ENCODE measurements at places on chromosomes 2 and 18.
A peak's percentile ranks its signal among the peaks of the same experiment; 100 is the strongest.

DNA sequence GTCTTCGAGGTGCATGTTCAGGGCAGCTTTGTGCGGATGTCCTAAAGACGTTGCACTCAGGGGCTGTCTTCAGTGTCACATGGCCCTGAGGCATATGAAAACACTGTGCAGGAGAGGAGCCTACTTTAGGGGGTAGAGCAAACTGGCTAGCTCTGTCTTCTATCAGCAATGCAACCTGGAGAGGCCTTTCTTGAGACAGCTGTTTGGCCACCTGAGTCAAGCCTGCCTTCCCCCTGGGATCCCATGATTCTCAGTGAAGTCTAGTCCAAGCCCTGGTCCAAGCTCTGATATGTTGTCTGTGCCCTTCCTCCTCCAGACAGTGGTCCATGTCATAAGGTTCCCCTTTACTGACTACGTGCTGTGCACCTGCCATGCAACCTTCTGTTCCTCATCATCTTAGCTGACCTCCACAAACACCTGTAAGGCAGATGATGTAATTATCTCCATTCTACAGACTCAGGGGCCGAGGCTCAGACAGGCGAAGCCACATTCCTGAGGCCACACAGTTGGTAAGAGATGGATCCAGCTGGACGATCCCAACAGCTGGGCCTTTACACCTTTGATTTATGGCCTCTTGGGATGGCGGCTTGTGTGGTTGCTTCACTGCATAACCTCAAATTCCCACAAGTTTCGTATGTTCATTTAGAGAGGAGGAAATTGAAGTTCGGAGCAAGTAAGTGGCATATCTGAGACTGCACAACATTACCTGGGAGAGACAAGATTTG lies 109.9 kb downstream of the COPS8 start:
- peak; percentile 2 for DNase-seq

DNA sequence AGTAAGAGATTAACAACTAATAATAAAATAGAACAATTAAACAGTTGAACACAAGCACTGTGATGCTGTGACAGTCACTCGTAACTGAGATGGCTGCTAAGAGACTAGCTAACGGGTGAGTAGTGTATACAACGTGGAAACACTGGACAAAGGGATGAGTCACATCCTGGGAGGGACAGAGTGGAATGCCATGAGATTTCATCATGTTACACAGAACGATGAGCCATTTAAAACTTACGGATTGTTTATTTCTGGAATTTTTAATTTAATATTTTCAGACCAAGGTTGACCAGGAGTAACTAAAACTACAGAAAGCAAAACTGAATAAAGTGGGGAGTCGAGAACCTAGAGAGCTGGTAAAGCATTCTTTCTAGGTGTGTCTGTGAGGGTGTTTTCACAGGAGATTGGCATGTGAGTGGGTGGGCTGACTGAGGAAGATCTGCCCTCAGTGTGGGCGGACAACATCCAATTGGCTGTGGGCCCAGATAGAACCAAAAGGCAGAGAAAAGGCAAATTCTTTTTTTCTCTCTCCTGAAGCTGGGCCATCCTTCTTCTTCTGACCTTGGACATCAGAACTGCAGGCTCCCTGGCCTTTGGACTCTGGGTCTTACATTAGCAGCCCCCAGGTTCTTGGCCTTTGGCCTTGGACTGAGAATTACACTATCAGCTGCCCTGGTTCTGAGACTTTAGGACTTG lies 14.6 kb downstream of the TMSB10 start:
- DNase-seq = no peak

- no peak for DNase-seq
Measured at GRCh38 chr2:160390544-160391455, 102.8 kb downstream of the RBMS1 start.

DNA sequence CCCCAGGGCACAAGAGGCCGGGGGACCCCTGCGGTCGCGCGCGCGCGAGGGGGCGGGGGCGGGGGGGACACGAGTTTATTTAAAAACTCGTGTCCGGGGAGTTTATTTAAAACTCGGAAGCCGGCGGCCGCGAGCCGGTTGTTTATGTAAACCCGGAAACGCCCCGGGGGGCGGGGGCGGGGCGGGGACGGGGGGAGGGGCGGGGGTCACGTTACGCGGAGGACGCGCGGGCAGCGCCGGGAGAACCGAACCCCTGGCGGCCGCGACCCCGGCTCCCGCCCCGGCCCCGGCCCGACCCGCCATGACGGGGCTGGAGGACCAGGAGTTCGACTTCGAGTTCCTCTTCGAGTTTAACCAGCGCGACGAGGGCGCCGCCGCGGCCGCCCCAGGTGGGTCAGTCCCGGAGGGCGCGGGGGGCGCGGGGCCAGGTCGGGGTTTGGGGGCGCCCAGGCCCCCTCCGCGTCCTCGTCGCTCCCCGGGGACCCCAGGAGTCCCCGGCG lies 4.4 kb downstream of the NFATC1 start:
- peak; percentile 71 for DNase-seq

DNA sequence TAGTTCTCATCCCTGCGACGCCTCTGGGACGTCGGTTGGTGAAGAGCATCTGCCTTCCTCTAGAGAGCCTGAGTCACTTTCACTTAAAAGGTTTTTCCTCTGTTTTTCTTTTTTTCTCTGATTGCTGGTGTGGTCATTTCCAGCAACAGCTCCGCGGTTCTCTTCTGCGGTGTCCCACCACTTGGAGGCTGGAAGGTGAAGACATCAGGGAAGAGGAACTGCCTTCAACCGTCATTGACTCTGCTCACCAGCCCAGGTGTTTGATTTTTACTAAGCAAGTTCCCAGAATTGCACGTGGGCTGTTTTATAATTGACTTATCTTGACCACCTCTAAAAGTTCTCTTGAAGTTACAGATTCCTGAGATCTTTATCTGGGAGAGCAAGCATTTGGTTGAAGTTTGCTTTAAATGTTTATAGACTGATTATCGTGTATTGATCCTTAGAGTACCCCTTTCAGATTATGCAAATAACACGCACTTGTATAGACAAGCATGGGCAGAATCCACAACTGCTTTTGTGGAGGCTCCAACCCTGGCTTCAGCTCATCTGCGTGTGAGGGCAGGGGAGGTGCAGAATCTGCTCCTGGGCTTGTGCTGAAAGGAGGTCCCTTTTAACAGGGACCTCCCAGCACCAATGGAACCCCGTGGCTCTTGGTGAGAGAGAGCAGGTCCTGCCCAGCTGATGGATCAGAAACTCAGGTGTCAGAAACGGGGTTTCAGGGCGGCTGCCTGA lies 3.5 kb downstream of the CTDP1 start:
- DNase-seq = no peak

Data from CD4-positive, alpha-beta T cell treated with Interleukin-4 for 1 hour (primary cell).